Cerebellum (tissue), 4 donors: ENCODE measurements at places on chromosomes 7 and 10.
A peak's percentile ranks its signal among the peaks of the same experiment; 100 is the strongest.

- DNase-seq = no peak
Observed at GRCh38 chr10:131233611-131234258, 77.8 kb downstream of the TCERG1L start.

GRCh38 chr10:70774810-70775678, 10.1 kb downstream of the TBATA start:
- DNase-seq = peak; percentile 24

DNA sequence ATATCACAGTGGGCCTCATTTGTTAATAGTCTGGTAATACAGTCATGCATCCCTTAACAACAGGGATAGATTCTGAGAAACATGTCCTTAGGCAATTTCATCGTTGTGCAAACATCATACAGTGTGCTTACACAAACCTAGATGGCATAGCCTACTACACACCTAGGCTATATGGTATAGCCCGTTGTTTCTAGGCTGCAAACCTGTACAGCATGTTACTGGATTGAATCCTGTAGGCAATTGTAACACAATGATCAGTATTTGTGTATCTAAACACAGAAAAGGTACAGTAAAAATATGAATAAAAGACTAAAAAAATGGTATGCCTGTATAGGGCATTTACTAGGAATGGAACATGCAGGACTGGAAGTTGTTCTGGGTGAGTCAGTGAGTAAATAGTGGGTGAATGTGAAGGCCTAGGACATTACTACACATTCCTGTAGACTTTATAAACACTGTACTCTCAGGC, 12.0 kb upstream of the RHOBTB1 start:
- DNase-seq = no peak

- DNase-seq = peak; percentile 1
Observed at GRCh38 chr7:46811529-46811928, 770.4 kb downstream of the TNS3 start.

DNA sequence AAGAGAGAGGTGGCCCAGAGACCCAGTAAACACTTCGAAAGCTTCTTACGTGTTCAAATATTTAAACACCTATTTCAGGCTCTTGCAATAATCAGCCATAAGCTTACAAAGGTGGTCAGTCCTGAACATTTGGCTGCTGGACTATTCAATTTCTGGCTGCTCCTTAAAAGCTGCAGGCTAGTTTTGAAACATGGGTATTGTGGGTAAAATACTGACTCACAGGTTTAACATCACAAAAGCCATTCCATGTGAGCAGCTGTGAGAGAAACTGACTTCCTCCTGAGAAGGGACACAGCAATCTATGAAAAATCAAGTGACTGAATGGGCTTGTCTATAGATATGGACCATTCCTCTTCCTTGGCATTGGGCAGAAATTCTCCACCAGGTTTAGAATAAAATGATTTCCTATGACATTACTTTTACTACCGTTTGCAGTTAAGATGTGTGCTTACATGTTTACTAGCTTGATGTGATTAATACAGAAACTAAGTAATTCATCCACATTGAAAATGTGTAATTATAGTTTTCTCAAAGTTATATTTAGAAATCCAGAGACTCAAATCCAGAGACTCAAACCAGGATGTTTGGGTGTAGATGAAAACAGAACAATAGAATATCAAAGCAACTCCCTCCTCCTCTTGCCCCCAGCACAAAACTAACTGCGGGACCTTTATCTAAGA, 252.3 kb downstream of the GATA3 start:
- DNase-seq = no peak

DNA sequence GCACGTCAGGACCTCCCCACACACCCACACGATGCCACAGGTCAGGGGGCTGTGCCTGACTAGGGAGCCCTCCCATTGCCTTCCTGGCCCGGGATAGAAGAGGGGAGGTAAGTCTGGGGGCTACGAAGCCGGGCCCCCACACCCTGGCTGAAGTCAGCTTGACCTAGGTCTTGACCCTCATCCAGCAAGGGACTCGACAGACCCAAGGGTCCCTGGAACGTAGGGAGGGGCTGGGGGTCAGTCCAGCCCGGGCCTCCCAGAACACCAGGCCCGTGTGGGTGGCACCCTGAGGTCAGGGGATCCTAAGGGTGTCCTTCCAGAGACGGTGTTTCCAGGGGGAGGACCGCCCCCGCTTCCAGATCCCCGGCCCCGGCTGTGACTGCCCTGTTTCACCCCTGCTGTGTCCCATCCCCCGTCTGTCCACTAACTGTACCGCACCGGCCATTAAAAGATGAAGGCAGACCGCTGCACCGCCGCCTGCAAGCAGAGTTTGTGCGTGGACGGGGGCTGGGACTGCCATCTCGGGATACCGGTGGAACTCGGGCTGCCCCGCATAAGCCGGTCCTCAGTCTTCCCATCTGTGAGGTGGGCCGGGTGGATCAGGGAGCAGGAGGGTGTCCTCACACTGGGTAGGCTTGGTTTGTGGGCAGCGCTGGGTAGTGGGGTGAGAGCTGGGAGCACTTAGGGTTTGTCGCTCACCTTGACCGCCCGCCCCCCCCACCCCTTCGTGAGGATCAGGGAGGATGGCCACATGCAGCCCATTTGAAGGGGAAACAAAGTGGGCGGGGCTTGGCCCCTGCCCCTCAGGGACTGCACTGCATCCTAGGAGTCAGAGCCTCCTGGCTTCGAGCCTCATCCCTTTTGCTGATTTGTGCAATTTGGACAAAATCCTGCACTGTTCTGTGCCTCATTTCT, 21.1 kb downstream of the SLC29A4 start:
- no peak for DNase-seq

DNA sequence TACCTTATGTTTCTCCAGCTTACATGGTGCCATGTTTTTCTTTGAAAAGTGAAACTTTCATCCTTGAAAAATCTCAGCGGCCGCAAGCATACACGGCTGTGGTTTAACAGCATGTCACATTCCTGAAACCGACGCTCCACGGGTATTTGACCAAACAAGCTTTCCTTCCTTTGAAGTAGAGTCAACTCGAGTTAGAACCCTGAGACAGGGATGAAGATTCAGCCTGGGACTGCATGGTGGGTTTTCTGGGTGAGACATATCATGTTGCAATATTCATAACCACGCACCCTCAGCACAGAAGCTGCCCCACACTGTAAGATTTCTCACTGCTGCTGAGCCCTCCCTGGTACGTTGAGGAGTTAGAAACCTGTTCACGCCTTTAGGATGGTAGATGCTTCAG, 8.1 kb downstream of the CYP26A1 start:
- no peak for DNase-seq

GRCh38 chr10:4046030-4046429, 261.0 kb upstream of the KLF6 start:
- DNase-seq = no peak

DNA sequence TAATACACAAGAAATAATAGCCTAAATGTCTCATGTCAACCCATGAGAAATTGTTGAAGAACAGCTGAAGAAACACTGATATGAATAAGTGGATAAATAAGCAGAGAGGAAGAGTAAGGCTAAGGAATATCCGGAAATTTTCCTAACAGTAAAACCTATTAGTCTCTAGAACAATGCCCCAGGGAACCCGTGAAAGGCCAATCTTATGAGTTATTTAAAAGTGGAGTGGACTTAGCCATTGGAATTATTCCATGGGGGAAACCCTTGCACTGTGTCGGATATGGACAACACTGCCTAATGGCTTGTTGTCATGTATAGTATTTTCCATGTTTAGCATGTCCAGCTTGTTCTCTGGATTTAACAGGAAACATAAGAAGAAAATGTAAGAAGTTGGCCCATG, 217.2 kb upstream of the PLXNA4 start:
- no peak for DNase-seq

GRCh38 chr10:61635932-61636331, 26.8 kb upstream of the CABCOCO1 start:
- DNase-seq = no peak

DNA sequence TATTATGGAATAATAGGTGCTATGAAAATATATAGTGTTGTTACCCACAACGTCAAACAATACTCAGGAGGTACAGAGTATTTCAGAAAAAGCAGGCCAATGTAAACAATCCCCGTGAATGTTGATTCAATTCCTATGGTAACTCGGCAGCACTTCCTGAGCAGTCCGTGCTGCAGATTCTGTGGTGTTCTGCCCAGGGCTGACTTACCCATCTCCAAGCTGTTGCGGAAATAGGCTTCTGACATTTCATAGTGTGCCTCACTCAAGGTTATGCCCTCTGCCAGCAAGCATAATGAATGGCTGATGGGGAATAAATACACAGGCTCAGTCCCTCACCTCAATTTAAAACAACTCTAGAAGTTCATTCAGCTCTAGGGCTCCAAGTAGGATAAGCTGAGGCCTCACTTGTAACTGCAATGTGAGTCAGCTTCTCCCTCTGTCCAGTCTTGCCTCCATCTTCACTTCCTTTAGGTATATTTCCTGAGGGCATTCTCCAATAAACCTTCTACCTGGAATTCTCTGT, 177.6 kb downstream of the GNAI1 start:
- DNase-seq = no peak

GRCh38 chr7:151745706-151746105, 131.2 kb downstream of the PRKAG2 start:
- DNase-seq = no peak

GRCh38 chr7:15557186-15557585, 4.6 kb downstream of the AGMO start:
- no peak for DNase-seq

DNA sequence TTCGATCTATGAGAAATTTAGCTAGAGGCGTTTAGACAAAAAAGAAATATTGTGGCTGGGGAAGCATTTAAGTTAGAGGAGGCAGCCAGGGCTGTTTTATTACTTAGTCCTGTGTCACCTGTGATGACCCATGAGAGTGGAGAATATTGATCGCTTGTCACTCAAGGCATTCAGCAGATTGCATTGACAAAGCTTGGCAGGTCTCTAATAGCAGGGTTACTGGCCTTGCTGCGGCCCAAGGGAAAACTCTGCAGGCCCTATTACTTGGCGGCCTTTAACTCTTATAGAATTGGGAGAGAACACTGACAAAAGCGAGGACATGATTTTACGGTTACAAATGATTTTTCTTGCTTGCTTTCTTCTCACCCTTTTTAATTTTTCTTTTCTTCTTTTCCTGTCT, 473.5 kb downstream of the AUTS2 start:
- DNase-seq = no peak

DNA sequence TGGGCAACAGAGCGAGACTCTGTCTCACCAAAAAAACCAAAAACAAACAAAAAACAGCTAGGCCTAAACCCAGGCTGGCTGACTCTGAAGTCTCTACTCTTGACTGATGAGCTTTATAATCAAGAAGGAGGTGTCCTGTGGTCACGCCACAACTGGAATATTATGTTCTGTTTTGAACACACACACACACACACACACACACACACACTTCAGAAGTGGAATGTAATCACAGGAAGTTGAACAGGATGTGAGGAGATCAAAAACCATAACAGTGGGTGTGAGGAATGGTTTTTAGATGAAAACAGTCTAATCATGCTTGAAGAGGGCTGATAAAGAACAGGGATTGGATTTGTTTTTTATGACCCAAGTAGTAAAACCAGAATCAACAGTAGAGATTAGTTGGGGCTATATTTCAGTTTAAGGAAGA, 51.1 kb upstream of the IL6 start:
- no peak for DNase-seq

DNA sequence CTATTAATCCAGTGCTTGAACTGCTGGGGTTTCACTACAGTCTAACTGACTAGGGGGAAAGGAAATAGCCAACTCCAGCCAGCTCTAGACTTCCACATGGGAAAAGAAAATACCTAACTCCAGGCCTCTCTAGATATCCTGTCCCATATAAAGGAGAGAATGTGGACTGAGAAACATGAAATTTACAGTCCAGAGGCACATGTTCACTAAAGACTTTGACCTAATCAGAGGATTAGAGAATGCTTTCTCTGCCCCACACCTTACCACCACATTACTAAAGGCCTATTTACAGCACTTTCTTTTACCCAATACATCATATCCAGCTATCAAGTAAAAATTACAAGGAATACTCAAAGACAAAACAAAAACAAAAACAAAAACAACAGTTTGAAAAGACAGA, 164.2 kb downstream of the PCLO start:
- no peak for DNase-seq

- DNase-seq = no peak
Observed at GRCh38 chr10:99233000-99233688, 2.5 kb downstream of the HPSE2 start.

DNA sequence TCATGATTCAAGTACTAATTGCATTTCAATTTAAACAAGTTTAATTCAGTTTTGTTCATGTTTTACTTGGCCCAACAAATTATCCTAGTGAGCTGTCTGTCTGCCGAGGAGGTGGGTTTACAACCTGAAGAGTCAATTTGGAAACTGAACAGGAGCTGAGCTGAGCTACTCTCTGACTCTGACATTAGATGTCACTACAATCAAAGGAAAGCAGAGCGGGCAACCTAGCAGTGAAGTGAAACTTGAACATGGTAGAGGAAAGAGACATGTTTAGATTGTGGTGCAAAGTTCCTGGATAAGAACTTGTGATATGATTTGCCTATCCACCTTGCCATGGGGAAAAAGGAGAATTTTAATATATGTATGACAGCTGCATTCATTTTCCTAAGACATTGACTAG, 9.6 kb upstream of the AGR3 start:
- DNase-seq = no peak

DNA sequence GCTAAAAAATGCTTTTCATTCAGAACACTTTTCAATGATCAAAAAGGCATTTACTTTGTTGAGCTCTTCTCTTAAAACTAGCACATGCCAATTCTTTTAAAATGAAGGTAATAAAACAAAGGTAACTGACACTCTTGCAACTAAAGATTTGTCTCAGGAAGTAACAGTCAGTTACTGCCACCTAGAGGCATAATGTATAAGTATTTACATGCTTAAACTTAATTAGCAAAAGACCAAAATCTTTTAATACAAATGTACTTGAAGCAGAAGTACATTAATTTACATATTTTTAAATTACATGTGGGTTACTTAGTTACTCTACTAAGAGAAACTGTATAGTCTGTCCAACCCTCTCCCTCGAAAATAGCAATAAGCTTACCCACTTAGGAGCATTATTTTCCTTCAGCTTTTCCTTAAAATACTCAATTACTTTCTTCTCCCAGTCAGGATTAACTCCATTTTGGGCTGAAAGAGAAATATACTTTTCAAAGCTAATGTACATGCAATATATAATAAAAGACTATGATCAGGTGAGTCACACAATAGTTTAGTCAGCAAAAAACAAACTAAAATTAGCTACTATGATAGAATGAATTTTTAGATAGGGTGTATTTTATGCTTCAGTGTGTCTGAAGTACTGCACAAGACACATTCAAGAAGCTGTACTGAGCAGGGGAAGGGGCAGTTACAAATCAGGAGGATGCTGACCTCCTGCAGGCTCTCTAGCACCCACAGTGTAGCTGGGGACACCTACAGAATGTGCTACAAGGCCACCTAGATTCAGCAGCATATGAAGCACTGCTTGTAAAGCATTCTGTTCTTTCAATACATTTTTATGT, 13.0 kb downstream of the MCMBP start:
- peak; percentile 52 for DNase-seq

GRCh38 chr7:151519765-151520418, at the start of gene RHEB:
TSS of gene RHEB (minus strand) at chr7:151519895. CDS start at chr7:151519511, 384 bp downstream.
- DNase-seq = peak; percentile 95

DNA sequence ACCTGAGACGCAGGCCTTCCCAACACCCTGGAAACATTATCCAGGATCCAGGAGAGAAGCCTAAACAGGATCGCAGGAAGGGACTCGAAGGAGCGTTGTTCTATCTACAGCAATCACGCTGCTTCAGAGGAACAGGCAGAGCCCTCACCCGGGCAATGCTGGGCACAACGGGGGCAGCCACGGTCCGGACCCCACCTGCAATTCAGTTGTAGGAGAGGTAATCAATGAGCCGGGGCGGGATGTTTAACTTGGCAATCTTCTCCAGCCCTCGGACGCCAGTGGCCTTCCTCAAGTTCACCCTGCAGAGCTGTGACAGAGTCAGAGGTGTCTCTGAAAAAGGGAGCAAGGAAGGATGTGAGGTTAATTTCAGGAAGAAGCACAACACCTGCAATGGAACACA, 25.9 kb downstream of the ASB13 start:
- no peak for DNase-seq
